ENCODE measurements at places on chromosomes 4 and X.

DNA sequence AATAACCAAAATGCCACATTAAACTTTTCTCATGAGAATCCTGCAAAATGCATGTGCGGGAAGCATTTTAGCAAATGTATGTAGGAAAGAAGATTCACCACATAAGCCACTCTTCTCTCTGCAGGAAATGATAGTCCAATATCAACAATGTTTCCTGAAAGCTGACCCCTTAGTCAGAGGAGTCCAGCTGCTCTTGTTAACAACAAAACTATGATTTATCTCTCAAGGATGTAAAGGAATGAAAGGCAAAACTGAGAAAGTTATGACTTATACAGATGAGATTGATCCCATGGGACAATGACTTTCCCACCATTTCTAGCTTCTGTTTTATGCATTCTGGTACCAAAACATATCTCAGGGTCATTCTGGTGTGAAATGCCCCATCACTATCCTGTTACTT, 125.0 kb upstream of the EDNRA start:
- peak; percentile 95 for DNase-seq

- DNase-seq, result no peak
Measured at GRCh38 chr4:160352637-160353036, 1249.8 kb downstream of the RAPGEF2 start.

DNA sequence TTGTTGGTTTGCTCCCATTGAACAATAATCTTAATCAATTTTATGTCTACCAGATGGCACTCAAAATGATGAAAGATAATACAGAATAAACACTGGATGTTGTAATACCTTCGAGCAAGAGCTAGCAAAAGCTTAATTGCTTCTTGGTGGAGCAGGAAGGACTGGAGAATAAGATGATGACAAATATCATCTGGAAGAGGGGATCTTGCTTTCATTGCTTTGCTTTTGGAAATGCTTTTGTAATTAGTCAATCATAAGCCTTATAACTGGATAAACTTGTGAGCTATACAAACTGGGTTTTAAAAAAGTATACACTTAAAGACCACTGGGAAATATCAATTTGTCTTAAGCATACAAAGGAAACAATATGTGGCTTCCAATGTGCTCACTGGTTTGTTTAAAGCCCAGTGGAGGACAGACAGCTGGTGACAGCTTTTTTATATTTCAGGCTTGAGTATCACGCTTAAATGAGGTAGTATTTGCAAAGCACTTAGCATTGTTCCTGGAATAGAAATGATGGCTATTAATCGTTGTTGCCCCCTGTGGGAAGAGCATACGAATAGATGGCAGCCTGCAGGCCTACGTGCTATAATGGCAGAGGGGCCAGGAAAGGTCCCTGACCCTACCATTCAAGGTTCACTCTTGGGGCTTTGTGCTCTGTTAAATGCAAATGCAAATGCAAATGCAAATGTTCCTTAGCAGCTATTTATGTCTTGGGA, 61.2 kb downstream of the TMEM150C start:
- no peak for DNase-seq

- peak; percentile 99 for DNase-seq
Measured at GRCh38 chr4:138242076-138242833, at the start of gene SLC7A11. Gene SLC7A11, minus strand, starts transcription at chr4:138242349. Its CDS starts 280 bp downstream, at chr4:138242069.

DNA sequence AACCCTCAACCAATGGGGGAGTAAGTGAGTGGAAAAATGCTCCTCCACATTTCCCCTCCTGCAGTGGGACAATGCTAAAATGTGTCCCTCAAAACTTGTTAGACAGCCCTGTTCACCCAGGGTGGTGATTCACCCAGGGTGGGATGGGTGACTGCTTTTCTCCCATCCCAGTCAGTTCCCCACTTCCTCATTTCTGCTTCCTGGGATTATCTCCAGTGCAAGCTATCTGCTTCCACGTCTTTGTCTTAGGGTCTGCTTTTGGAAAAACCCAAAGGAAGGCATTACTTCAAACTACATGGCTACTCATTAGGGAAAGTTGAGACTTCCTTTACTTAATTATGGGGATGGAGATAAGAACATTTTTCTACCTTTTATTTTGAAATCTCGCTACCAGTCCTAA, 45.5 kb downstream of the ETNPPL start:
- DNase-seq, result no peak

- DNase-seq, result no peak
Measured at GRCh38 chr4:176569301-176569700, 223.4 kb downstream of the VEGFC start.

DNA sequence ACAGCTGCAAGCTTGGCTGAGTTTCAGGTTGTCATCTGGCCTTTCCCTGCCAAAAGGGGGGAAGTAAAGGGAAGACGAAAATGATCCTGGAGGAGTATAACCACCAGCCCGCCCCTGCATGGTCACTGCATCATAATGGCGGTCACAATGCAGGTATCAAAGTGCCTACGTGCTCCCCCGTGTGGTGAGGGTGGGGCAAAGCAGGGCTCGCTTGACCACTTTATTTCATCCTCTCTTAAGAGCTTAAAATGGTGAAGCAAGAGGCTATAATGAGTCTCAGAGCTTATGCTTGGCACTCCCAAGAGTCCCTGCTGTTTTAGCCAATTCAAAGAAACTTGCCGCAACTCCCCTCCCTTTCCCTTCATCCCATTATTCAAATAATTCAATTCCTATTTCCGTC, 105.6 kb downstream of the APOOL start:
- no peak for DNase-seq

DNA sequence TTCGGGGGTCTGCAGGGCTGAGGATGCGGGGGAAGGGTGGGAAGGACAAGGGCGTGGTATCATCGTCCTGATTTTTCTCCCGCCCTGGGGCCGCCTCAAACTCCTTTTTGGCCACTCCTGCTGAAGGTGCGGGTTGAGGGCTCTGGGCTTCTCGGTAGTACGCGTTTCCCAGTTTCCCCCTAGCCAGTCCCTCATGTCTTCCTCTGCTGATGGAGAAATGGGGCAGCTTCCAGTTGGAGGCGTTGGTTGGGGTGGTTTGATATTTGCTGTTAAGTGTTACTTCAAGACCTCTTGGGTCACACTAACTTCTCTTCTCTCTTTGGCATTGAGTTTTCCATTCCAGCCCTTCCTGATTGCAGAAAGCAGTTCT, 482 bp downstream of the GSTCD start:
- peak; percentile 24 for DNase-seq

- DNase-seq, result no peak
Measured at GRCh38 chrX:24396931-24397279, 36.5 kb downstream of the SUPT20HL1 start.

- DNase-seq, result no peak
Measured at GRCh38 chr4:100147198-100147597, 43.1 kb downstream of the DDIT4L start.

- no peak for DNase-seq
Measured at GRCh38 chr4:5888222-5889001, 4.5 kb downstream of the CRMP1 start.
